Tracheal epithelial cell (primary cell): ENCODE measurements at places on chromosomes 7 and 10. TPM values are rescaled to one million over a fixed set of nuclear protein-coding genes. Genes with fewer than 3 reads are reported as not detected.

The TMEM236 gene
- total RNA-seq, result not detected in 2 replicates

The ZNF365 gene
- 0.85 and 3.4 TPM in 2 replicates for total RNA-seq

The MRC1 gene
- total RNA-seq, result 0.21 and 0.24 TPM in 2 replicates

The SPDYE5 gene
- not detected in 2 replicates for total RNA-seq

The BCAP29 gene
- 22.4 and 35.9 TPM in 2 replicates for total RNA-seq

The CFAP70 gene
- 0.96 and 1.3 TPM in 2 replicates for total RNA-seq

The SPDYE9 gene
- not detected in 2 replicates for total RNA-seq

The CYP3A4 gene
- total RNA-seq, result under 0.01 and 0.21 TPM in 2 replicates

The OGA gene
- 94.9 and 132 TPM in 2 replicates for total RNA-seq

The RARRES2 gene
- 0.21 and 9.2 TPM in 2 replicates for total RNA-seq

The UPP1 gene
- 212 and 242 TPM in 2 replicates for total RNA-seq

The BTBD16 gene
- total RNA-seq, result not detected in 2 replicates

The NXPH1 gene
- not detected in 2 replicates for total RNA-seq

The CCDC172 gene
- total RNA-seq, result not detected in 2 replicates

The COL26A1 gene
- total RNA-seq, result not detected in 2 replicates

The PNLIPRP1 gene
- not detected in 2 replicates for total RNA-seq

The OR13A1 gene
- total RNA-seq, result under 0.01 TPM in 1 of 2 replicates, not detected in the other

The SPDYE1 gene
- not detected in 2 replicates for total RNA-seq

The SPOCK2 gene
- total RNA-seq, result 14.2 TPM in 1 of 2 replicates, not detected in the other

The ITPRID1 gene
- not detected in 2 replicates for total RNA-seq

The ITIH5 gene
- under 0.01 and 0.21 TPM in 2 replicates for total RNA-seq

The LIPK gene
- total RNA-seq, result 0.43 and 0.48 TPM in 2 replicates

The ZNF727 gene
- total RNA-seq, result under 0.01 and 0.21 TPM in 2 replicates
